HT1080 (cell line): ENCODE measurements at places on chromosomes 5 and 9. TPM values are rescaled to one million over a fixed set of nuclear protein-coding genes. Genes with fewer than 3 reads are reported as not detected.

GRCh38 chr5:138752341-138752950 is 779 bp upstream of the CTNNA1 start:
- peak; percentile 22 for DNase-seq

ANXA1 gene
- total RNA-seq = 613 and 627 TPM in 2 replicates

DNA sequence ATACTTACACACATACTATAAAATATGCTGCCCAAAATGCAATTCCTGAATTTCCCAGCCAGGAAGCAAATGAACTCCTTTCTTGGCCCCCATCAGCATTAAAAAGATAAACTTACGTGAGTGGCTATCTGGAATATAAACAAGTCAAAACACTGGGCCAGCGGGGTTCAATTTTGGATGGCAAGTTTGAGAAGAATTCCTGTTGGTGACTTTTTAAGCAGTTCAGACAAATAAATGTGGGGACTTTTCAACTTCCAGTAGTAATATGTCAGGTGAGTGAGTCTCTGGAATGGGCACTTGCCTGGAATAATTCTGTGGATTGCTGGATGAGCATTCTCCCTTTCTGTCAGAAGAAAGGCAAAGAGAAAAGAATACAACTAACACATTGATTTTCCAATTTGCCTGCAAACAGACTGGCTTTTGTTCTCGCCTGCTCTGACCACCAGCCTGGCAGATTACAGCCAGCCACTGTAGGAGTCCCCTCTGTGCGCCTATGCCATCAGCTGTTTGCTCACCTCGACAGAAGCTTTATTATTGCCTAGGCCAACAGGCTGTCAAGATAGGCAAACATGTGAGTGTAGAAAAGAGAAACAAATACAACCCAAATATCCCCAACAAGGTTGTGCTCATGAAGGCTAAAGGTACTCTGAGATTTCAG is 78.6 kb downstream of the MRPS27 start:
- DNase-seq = no peak

DOK3 gene
- 2.3 and 4.4 TPM in 2 replicates for total RNA-seq

DNA sequence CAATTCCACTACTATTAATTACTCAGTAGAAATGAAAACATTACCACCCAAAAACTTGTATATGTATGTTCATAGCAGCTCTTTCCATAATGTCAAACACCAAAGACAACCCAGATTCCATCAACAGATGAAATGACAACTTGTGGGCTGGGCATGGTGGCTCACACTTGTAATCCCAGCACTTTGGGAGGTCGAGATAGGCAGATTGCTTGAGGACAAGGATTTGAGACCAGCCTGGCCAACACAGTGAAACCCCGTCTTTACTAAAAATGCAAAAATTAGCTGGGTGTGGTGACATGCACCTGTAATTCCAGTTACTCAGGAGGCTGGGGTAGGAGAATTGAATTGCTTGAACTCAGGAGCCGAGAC is 11.5 kb downstream of the UIMC1 start:
- no peak for DNase-seq
